CD4-positive, alpha-beta T cell treated with Interleukin-17A for 1 hour (primary cell): ENCODE measurements at places on chromosomes 5 and 9.

DNA sequence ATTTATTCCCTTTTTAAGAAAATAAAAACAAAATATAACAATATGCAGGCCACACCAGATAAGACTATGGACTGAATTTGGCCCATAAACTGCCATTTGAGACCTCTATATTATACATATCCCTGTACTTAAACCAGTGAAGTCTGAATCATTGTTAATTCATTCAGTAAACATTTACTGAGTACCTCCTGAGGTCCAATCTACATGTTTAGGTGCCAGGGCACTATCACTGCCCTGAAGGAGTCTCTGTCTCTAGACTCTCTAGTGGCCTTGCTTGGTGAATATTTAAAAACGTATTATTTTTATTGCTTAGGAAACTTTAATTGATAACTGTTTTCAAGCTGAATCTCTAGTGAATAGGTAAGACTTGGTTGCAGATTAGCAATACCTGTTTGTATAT lies 74.7 kb upstream of the ELL2 start:
- no peak for DNase-seq

- DNase-seq = no peak
Measured at GRCh38 chr5:11903614-11904264, 507 bp downstream of the CTNND2 start.

GRCh38 chr9:37974506-37975173 lies 70.7 kb upstream of the SLC25A51 start:
- no peak for DNase-seq

GRCh38 chr5:9058161-9058560 lies 487.7 kb downstream of the SEMA5A start:
- no peak for DNase-seq

- no peak for DNase-seq
Measured at GRCh38 chr5:2534970-2535369, 216.5 kb downstream of the IRX2 start.

DNA sequence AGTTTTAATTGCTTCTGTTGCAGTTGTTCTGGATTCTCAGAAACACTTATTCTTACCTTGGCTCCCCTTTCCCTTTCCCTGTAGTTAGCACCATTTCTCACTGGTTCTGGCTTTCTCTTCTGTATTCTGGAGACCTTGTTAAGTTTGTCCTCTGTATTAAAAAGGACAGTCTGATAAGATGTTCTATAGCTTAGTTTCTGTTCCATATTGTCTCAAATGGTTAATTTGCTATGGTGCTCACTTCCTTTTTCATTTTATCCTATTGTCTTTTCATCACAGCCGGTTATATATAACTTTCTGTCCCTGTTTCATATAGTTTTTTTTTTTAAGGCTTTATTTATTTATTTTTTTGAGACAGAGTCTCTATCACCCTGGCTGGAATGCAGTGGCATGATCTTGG lies 41.4 kb upstream of the KIAA1958 start:
- no peak for DNase-seq

- peak; percentile 23 for DNase-seq
Measured at GRCh38 chr5:119397518-119398380, 41.9 kb downstream of the TNFAIP8 start.

GRCh38 chr9:23728736-23729135 lies 97.3 kb downstream of the ELAVL2 start:
- no peak for DNase-seq

- DNase-seq = no peak
Measured at GRCh38 chr5:134188092-134188491, 11.3 kb upstream of the SKP1 start.

DNA sequence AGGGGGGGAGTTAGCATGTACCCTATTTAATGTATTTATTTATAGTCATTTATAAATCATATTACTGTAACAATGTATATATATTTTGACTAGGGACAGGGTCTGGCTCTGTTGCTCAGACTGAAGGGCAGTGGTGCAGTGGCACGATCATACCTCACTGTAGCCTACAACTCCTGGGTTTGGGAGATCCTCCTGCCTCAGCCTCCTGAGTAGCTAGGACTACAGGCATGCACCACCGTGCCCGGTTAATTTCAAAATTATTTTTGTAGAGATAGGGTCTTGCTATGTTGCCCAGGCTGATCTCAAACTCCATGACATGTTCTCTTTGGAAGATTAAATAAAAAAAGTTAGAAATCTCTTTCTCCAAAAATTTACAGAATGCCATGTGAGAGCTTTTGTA lies 52.8 kb downstream of the ARHGEF28 start:
- no peak for DNase-seq

GRCh38 chr5:1343931-1344901 lies 683 bp downstream of the CLPTM1L start:
- no peak for DNase-seq

DNA sequence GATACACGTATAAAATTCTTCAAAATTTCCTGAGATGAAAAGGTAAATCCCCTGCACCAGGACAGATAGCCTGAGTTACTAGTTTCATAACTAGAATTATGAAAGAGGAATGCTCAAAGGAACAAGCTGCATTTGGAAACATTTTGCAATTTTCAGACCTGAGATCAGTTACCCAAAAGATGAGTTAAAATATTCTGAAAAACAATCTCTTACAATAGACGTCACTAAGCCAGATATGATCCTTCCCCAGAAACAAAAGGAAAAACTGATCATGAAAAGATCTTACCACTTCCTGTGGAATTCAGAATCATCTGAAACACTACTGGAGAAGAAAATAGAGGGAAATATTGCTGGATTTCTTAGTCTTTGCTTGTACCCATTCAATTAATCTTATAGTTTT lies 204.7 kb downstream of the ARRDC3 start:
- DNase-seq = no peak

DNA sequence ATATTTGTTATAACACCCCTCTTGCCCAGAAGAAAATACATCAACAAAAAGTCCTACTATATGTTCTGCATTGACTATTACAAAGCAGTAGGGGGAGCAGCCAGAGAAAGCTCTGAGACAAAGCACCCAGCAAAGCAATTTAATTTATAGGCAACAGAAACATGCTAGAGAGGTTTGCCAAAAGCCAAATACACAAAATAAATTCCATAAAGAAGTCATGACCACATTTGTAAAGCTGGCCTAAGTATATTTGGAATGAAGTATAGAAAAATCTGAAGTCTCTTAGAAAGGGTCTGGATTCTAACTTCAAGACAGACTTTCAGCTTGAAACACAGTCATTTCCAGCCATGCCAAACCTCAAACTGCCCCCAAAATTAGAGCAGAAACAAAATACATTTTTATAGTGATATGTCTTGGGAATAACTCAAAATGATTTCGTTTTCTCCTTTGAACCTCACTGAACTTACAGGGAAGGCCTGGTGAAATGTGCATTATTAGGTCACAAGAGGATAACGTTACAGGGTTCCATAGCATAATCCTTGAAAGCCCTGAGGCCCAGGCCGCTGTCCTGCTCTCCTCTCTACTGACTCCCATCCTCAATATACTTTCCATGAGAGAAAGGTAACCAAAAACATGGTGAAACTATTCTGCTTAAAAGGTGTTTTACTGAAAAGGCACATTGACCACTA lies 451.8 kb downstream of the RAB3C start:
- DNase-seq = peak; percentile 66

DNA sequence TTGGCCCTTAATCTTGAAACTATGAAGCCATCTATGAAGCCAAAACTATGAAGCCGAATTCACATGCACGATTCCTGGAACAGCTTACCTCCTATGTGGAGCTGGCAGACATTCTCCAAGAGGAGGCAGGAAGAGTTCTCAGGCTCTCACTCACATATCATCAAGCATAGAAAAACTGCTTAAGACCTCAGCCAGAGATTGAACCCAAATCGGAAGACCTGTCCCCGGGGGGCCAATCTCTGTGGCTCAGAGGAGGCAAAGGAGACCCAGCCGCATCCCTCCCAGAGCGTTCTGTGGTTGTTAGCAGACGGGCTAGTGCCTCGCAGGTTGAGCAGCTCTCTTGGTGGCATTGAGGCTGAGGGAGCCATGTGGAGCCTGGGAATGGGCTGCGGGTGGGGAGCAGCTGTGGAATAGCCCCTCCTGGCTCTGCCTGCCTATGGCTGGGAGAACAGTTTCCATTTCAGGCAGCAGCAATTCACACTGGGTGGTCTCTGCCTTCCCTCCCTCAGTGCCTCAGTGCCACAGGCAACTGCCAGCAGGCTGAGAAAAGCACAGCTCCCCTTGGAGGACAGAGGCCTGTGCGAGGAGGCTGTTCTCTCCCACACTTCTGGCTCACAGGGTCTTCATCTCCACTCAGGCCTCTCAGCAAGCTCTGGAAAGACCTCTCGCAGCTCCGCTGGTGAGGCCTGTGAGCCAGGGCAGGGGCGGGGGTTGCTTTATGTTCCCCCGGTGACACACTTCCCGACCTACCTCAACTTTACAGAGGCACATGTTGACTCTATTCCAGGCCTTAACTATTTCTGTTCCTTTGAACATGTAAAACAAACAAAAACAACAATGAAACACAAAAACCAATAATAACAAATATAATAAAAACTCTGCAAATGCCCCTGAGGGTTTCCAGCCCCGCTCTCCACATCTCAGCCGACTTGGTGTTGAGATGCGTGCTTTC lies 17.4 kb upstream of the TMEM174 start:
- no peak for DNase-seq

DNA sequence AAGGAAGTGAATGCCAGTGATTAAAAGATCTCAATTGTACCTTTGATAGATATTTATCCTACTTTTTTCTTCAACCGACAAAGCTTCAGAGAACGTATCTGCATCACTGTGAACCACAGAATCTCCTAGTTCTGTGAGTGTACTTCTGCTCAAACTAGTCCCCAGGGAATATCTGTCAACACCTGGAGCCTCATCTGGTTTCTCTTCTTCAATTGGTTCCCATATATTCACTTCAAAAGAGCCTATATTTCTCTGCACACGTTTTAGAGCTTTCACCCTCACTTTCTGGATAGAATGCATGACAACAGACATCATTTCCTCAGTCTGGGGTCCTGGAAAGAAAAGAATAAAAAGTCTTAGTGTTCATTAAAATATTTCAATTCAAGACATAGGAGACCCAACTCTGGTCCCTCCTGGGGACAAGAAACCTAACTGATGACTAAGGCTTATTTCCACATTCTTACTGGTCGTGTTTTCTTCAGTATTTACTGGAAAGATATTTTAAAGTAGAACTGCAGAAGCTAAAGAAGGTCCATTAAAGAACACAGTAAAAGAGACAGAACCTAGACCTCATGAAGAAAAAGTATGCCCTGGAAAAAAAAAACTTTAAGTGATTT lies 64.3 kb downstream of the CPLANE1 start:
- no peak for DNase-seq

DNA sequence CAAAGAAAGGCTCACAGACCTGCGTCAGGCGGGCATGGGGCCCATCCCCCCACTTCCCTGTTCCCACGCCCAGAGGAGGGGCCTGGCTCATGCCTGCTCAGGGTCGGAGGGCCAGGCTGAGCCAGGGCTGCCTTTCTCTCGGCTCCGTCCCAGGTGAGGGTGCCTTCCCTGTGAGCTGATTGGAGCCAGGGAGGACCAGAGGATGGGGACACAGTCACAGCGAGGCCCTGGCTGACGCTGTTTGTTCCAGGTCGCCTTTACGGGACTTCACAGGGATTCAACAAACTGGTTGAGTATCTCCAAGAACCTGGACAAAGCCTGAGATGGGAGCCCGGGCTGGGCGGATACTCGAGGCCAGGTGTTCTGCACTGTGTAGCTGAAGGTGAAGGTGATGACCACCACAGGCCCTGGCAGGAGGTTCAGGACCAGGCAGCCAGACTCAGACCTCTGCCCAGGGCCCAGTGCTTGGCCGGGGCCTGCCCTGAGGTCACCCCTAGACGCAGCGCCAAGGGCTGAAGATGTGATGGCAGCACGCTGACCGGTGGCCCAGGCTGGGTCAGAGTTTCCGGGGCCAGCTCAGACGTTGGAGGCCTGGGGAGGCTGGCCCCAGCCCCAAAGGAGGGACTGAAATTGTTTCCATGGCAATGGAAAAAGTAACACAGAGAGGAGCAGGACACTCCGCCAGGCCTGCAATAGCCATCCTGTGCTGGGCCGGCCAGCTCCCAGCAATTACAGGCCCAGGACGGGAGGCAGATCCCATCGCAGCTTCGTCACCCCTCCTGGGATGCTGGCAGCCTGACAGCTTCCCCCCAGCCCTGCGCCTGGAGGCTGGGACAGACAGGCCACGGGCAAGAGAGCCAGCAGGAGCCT lies 65.3 kb upstream of the ADAMTS2 start:
- DNase-seq = no peak

GRCh38 chr9:87659534-87660419 lies 66.1 kb upstream of the CTSL start:
- DNase-seq = no peak
